ENCODE measurements at places on chromosomes 13 and 19.

GRCh38 chr19:1882089-1882785, 3.1 kb downstream of the ABHD17A start:
- DNase-seq = peak; percentile 54

GRCh38 chr13:47650209-47650608, 350.9 kb downstream of the SUCLA2 start:
- DNase-seq = no peak

DNA sequence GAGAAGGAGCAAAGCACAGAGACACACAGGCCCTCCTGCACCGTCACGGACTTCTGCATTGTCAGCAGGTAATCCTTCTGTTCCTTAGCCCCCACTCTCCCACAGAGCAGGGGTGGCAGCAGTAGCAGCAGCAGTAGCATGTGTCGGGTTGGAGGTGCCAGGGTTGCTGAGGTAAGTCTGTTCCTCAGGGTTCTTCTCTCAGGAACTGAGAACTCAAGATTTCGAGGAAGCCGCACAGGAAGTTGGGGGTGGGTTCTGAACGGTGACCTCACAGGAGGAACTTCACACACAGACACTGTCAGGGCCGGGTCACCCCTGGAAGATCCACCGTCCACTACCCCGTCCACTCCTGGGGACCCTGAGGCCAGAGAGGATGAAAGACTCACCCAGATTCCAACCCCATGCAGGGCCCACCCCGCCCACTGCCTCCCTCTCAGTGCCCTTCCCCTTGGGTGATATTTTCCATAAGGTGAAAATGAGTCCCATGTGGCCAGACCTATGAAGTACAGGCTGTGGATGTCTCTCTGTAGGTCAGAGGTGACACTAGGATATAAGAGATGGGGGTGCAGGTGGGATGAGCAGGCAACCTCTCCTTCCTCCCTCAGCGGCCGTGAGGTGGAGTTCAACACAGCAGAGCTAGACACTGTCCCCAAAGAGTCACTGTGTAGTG, at the start of gene SIGLEC12:
Gene SIGLEC12, minus strand, starts transcription at position 207 of the 670 bp plus-strand sequence. Its CDS starts 67 bp downstream, at position 140.
- DNase-seq = no peak

GRCh38 chr13:111460548-111461444, 140.4 kb downstream of the TEX29 start:
- peak; percentile 40 for DNase-seq

DNA sequence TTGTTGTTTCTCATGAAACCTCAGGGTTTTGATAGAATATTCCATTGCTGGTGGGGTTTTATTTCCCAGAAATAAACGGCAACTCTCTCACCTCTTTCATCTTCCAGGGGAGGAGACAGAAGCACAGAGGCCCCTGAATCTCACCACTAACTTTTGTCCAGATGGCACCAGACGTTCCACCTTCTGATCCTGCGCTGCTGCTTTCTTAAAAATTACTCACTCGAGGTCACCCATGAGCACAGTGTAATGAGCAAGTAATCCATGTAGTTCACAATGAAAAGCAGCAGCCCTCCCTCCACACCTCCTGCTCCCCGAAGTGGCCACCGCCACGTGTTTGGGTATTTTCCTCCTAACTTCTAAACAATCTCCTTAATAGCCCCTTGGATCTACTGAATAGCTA, 51.3 kb downstream of the TEX29 start:
- no peak for DNase-seq

- no peak for DNase-seq
Observed at GRCh38 chr19:5067678-5068077, 98.8 kb downstream of the KDM4B start.

DNA sequence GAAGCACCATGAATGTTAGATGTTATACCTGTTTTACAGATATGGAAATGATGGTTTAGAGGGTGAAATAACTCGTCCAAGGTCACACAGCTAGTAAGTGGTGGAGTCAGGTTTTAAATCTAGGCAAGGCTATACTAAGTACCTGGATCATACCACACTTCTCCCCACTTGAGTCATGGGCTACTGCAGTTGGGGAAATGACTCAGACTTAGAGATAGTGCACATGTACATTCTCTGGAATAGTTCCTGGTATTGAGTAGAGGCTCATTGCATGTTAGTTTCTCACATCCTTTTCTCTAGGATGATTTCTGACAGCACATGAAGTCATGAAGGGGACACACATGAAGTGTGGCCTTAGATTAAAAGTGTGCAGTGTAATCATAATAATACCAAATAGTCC, 76.2 kb upstream of the TNFSF11 start:
- DNase-seq = no peak

GRCh38 chr13:40961214-40961613, 57.9 kb downstream of the ELF1 start:
- no peak for DNase-seq

GRCh38 chr13:83975655-83976165, 93.4 kb upstream of the SLITRK1 start:
- DNase-seq = no peak

DNA sequence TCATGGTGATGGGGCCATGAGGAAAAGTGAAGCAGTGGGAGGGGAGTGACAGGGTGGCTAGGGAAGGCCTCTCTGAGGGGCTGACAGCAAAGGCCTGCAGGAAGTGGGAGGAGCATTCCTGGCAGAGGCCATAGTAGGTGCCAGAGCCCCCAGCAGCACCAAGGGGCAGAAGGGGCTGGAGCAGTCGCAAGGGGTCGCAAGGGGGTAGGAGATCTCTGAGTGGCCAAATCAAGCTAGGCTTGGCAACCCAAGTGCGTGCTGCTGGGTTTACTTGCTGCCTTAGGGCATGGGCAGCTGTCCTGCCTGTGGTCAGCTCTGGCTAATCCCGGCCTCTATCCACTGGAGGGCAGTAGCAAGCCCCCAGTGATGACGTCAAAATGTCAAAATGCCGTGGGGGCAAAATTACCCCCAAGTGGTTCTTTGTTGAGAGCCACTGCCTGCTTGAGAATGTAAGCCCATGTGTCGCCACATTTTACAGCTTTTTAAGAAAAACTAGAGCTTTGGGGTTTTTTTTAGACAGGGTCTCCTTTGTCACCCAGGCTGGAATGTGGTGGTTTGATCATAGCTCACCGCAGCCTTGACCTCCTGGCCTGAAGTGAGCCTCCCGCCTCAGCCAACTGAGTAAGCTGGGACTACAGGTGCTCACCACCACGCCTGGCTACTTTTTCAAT, 11.8 kb downstream of the CCDC97 start:
- DNase-seq = peak; percentile 17

DNA sequence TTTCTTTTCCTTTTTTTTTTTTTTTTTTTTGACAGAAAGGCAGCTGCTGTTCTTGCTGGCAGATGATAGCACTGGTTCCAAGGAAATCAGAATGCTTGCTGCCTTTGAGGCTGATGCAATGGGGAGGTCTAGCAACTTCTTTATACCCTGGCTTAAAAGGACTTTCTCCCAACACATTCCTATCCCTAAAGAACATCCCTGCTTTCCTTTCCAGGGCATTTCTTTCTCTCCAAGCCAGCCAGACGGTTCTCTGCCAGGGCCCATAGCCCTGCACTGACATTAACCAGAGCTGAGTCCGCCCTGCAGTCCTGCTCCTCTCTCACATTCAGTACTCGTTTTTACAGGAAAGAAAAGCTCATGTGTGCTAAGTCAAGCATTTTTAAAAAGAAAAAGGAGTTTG, 133.9 kb upstream of the WASF3 start:
- no peak for DNase-seq

DNA sequence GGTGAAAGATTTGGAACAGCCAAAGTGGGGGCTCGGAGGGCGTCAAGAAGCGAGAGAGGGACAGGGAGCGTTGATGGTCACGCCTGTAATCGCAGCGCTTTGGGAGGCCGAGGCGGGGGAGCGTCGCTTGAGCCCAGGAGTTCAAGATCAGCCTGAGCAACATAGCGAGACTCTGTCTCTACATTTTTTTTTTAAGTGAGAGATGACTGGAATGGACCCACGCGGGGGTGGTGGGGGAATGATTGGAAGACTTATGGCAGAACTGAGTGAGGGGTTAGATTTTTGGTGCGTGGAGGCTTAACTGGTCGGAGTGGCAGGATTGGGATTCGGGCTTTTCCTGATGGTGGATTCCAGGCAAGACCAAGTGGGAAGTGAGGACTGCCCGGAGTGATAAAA, 725 bp downstream of the PSMD8 start:
- no peak for DNase-seq

DNA sequence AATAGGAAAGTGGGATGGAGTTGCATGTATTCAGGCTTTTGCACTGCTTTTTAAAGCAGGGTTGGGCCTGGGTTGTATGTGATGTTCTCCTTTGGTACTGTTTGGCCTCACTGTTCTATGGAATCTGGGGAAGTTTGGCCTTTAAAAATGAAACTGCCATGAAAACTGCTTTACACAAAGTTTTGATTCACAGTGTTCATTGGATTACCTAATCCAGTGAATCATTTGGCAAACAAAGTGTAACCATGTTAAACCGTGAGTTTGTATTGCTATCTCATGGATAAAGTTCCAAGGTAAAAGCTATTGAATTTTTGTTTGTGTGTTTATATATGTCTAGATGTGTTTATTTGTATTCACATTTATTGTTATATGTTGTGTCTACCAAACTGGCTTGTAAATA, 1658.6 kb downstream of the OLFM4 start:
- no peak for DNase-seq

DNA sequence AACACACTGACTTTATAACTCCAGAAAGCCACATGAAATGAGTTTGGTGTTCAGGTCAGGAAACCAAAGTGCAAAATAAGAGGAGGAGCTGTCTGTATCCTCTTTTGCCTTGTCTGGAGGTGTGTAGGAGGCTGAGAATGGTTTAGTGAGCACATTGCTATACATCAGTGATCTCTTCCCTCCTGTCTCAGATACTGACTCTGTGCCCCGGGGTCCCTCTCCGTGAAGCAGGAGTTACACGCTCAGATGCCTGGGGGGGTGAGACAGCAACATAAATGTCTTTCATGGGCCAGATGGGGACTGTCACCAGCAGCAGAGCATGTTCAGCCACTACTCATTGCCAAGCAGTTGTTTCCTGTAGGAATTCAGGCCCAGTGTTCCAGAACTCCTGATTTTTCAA, 285.4 kb downstream of the ATP8A2 start:
- no peak for DNase-seq

DNA sequence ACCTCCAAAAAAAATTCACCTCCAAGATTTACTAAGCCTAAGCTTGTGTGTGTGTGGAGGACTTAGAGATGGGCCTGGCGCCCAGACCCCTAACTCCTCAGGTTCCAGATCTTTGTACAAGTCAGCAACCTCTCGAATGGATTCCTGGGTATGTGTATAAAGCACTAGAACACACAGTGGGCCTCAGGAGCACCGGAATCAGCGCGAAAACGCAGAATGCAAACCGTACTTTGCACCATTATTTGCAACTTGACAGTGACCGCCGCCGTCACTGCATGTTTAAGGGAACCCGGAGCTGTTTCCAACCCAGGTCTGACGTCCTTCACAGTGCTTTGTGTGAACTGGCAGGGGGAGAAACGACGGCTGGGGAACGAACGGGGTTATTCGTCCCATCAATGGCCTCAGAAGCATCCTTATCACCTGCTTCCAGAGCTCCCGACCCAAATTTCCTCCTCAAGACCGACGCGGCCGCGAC, 688 bp downstream of the ZNF606 start:
- no peak for DNase-seq

GRCh38 chr13:30665638-30666037, 47.9 kb downstream of the USPL1 start:
- DNase-seq = no peak

- no peak for DNase-seq
Observed at GRCh38 chr13:70390968-70391367, 282.7 kb upstream of the KLHL1 start.

GRCh38 chr13:85537601-85538000, 261.6 kb downstream of the SLITRK6 start:
- DNase-seq = no peak

GRCh38 chr13:36536546-36536945, 104.3 kb downstream of the CCNA1 start:
- no peak for DNase-seq

GRCh38 chr19:45419895-45420294, 3.8 kb downstream of the ERCC1 start:
- no peak for DNase-seq

- no peak for DNase-seq
Observed at GRCh38 chr13:26425443-26426358, 131.8 kb upstream of the WASF3 start.

- DNase-seq = no peak
Observed at GRCh38 chr19:39951686-39952085, 17.3 kb upstream of the FCGBP start.

GRCh38 chr19:44003461-44004009, 778 bp downstream of the ZNF230 start:
- DNase-seq = no peak

DNA sequence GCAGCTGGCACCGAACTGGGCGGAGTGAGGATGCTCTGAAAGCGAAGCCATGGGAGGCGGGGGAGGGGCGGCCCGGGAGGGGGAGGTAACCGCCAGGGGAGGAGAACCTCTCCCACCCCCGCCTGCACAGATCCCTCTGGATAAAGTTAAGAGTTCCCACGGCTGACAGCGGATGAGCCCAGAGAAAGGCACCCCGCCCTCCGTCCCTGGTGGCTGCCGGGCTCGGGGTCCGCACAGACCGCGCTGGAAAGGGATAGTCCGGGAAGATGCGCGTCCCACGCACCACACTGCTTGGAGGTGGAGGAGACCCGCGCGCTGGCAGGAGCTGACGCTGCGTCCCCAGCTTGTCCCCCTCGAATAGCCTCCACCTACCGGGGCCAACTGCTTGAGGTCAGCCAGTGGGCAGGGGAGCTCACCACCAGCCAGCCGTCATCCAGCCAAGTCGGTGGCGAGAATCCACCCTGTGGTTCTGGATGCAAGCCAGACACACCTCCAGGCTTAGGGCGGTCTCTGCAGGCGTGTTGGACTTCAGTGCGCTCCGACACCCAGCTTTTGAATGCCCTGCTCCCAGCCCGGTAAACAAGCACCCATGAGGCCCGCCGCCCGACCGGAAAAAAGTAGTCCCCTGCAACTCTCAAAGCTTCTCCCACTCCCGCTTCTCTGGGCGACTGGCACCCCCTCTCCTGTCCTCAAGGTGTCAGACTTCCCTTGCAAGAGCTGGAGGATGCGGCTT, at the start of gene TRPC4:
Gene TRPC4, minus strand, starts transcription at position 17 of the 733 bp plus-strand sequence. CDS start 86,439 bp downstream, outside the sequence.
- DNase-seq = no peak

GRCh38 chr13:32254916-32255723, 60.0 kb downstream of the ZAR1L start:
- DNase-seq = no peak

GRCh38 chr13:36807616-36808015, 11.4 kb upstream of the RFXAP start:
- no peak for DNase-seq

Data from hypothalamus (tissue), 51 donors.